ENCODE measurements at places on chromosomes 7 and 10.
A peak's percentile ranks its signal among the peaks of the same experiment; 100 is the strongest.

DNA sequence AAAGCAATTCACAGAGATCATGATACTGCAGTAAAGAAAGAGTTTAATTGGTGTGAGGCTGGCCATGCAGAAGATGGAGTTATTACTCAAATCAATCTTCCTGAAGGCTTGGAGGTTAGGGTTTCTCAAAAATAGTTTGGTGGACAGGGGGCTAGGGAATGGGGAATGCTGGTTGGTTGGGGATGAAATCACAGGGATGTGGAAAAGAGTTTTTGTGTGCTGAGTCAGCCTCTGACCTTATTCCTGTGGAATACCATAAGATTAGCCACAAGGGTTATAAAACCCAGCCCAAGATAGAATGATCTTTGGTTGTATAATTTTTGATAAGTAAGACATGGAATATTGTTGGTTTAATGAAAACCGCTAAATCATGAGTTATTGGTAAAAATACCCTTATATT lies 764.3 kb downstream of the TYW1 start:
- DNase-seq, result no peak

- DNase-seq, result no peak
Measured at GRCh38 chr7:71350680-71351079, 218.7 kb downstream of the GALNT17 start.

GRCh38 chr10:87503886-87504285 lies 807 bp upstream of the MINPP1 start:
- DNase-seq, result no peak

DNA sequence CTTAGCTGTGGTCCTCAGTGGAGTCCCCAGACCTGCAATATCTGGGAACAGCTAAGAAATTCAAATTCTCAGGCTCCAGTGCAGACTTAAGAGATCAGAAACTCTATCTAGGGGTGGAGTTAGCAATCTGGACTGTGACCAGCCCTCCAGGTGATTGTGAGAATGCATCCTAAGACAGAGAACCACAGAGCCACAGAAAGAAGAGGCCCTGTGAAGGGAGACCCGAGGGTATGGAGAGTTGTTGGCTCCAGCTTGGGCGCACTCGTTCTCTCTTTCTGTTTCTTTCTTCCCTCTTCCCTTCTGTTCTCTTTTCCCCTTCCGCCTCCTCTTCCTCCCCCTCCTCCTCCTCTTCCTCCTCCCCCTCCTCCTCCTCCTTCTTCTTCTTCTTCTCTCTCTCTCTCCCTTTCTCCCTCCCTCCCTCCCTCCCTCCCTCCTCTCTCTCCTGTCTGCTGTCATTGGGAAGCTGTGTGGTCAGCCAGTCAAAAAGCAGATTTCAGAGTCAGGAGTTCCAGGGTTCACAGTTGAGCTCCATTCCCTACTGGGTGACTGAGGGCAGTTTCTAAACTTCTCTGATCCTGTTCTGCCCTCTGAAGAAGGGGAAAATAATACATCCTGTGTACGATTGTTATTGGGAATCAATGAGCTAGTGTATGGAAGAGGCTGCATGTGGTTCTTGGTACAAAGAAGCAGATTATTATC lies 62.1 kb upstream of the STEAP1B start:
- no peak for DNase-seq

DNA sequence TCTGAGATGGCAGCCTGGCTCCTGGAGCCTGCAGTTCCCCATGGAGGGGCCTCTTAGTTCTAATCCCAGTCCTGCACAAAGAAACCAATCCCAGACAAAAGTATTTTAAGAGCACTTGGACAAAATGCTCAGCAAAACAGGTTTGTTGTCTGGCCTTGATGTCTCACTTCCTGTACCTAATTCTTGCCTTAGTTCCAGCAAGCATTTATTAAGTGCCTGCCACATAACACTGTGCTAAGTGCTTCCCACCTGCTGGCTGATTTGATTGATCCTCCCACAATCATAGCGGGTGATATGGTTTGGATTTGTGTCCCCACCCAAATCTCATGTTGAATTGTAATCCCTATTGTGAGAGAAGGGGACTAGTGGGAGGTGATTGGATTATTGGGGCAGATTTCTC lies 65.7 kb upstream of the HABP2 start:
- DNase-seq, result no peak

GRCh38 chr10:3754727-3755439 lies 30.1 kb downstream of the KLF6 start:
- DNase-seq, result peak; percentile 34

- DNase-seq, result no peak
Measured at GRCh38 chr10:48771234-48771633, 86.6 kb downstream of the WDFY4 start.

DNA sequence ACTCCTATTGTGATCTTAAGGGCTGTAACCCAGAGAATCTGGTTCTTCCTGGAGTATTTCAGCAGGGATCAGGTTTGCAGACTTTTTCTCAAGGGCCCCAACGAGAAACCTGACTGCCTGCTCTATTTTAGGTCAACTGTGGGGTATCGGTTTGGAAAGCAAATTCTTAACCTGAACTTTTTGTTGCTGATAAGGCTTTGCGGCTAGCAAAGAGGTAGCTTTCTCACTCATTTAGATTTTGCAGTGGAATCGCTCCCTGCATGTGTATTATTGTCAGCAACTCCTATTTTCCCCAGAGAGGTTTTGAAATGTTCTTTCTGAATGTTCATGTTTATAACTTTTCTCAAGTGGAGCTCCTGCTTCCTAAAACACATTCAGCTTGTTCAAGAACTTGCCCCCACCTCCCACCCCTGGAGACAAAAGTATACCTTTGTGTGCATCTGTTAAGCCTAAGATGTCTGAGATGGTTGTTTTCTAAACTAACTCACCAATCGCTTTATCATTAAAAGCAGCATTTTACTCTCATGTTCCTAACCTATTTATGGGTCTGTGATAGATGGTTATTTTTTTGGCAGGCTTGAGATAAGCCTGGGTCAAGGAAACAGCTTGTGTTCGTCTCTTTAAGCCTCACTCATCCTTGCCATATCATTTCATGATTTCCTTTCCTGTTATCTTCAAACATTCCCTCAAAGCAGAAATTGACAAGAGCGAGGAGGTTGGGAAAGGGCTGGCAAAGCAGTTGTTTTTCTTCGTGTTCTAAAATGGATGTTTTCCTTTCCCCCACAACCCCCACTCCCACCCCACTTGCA lies 129.8 kb downstream of the BAMBI start:
- no peak for DNase-seq

DNA sequence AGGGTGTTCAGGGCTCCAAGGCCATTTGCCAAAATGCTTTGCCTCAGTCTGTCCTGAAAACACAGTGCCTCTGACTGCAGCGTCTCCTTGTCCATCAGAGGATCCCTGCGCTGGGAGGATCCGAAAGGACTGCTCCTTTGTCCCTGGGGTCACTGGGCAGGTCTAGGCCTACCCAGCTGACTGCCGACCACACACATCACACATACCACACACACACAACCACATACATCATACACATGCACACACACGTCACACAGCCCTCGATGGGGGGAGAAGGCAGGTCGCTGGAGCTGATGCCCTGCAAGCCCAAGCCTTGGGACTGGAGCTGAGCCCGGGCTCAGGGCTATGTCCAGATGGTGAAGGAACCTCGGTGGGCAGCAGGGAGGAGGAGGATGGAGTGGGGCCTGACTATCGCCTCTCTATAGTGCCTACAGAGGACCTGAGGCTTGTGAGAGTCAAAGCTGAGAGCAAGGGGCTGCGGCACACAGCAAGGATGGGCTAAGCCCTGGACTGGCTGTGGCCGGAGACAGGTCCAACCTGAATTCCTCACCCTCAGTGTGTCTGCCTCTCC lies 29.1 kb downstream of the GPRIN2 start:
- no peak for DNase-seq

DNA sequence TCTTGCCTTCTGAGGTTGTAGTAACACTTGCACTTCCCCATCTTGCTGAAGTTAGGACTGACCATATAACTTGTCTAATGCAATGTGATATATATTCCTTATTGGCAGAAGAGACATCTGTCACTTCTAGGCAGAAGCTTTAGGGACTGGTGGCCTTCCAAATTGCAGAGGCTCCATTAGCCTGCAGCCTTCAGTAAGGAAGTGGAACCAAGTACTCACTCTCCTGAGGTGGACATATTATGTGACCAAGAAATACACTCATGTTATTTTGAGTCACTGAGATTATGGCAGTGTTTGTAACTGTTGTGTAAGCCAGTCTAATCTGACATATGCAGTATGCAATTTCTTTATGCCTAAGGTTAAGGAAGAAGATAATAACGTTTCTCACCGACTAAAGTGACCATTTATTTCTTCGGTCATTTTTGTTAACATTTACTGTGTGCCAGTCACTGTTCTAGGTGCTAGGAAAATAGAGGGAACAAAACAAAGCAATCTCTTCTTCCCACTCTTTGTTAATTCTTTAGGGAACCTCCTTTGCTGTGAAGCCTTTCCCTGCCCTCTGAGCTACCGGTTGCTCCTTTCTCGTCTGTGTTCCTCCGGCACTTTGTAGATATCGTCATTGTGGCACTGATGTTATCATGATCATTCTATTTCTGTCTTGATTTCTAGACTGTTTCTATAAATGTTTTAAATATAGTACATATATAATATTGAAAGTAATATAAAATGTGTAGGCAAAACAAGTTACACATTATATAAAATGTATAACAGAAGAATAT lies 52.9 kb upstream of the HBP1 start:
- no peak for DNase-seq

- no peak for DNase-seq
Measured at GRCh38 chr10:91610444-91610843, 22.4 kb downstream of the PPP1R3C start.

DNA sequence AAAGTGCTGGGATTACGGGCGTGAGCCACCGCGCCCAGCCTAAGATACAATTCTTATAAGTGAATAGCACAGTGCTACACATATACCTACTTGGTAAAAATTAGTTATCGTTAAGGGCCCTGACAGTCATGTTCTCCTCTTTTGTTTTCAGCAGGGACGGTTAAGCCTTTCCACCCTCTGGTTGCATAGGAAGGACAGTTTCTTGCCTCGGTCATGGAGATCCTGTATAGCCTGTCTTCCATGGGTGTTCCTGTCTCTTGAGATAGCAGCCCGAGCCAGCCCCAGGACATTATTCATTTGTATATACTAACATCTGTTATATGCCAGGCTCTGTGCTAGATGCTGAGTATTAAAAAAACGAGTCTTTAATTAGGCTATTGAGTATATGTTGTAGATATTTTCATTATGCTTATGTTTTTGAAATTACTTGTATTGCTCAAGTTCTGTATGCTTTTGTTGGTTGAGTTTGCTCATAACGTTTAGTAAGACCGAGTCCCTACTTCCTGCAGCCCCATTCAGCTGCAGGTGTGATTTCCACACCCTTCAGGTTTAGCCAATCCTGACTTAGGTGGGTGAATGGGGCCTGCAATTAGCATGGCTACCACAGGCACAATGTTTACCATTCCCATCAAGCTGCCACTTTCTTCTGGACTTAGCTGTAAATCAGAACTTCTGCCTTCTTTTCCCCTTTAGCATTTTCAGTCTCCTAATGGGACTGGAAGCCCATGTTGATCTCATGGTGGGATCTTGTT lies 24.8 kb downstream of the CCSER2 start:
- DNase-seq, result no peak

DNA sequence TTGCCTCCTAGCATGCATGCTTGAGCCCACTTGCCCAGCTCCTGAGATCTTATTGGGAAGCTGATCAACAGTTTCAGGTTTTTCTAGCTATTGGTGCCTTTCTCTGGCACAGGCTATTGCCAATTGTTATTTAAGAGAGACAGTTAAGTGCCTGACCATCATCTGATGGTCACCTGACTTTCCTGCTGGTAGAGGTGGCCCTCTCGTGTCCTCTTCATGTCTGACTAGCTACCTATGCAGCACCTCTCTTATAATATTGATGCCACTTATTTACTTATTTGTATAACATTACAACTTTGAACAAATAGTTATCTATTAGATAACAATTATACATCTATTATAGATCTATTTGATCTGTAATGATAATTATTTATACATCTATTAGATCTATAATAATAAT lies 205.9 kb upstream of the SEMA3D start:
- DNase-seq, result no peak

- no peak for DNase-seq
Measured at GRCh38 chr7:148318838-148319237, 271.7 kb upstream of the C7orf33 start.

DNA sequence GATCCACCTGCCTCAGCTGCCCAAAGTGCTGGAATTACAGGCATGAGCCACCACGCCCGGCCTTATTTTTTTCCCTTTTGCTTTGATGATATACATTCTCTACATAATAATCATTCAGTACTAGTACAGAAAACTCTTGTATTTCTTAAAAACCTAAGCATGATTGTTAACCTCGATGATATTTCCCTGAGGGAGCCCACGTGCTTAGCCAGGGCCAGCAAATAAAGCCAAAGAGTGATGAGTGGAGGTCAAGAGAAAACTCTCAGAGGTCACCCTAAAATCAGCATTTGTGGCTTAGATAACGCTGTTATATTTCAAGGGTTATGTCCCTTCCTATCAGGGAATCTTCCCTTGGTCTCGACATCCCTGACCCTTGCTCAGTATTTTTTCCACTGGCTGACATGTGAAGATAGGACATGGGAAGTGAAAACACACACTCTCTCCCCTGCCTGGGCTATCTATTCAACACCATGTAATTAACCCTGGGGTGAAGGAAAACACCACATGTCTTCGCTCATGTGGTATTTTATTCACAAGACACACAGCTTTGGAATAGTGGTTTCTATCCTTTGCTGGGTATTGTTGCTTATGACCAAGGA lies 12.6 kb downstream of the FAM200A start:
- no peak for DNase-seq

GRCh38 chr10:551373-552252 lies 137.9 kb downstream of the DIP2C start:
- DNase-seq, result no peak

DNA sequence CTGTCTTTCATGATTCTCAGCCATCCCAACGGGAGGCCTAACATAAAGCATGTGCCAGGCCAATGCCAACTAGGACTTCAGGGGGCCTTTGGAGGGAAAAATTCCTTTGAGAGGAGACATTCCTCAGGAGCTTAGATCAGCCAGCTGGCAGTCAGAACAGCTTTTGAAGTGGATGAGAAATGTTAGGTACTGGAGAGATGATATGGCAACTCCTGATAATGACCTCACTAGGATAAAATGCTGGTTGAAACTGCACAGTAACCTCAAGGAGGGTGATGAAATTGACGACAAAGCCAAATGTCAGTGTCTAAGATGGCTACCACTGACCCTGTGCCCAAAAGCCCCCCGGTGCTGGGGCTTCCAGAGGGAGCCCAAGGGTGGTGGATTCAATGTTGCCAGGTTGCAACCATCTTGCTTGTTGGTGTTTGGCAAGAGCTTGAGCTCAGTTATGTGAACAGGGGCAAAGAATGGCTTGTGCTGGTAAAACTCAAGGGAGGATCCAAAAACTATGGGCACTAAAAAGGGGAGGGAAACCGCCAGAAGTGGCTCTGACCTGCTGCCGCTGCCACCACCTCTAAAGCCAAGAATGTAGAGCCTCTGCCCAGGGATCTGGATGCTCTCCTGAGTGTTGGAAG lies 121.2 kb downstream of the UBE2H start:
- no peak for DNase-seq

GRCh38 chr7:45162311-45162845 lies 4.8 kb downstream of the RAMP3 start:
- no peak for DNase-seq

DNA sequence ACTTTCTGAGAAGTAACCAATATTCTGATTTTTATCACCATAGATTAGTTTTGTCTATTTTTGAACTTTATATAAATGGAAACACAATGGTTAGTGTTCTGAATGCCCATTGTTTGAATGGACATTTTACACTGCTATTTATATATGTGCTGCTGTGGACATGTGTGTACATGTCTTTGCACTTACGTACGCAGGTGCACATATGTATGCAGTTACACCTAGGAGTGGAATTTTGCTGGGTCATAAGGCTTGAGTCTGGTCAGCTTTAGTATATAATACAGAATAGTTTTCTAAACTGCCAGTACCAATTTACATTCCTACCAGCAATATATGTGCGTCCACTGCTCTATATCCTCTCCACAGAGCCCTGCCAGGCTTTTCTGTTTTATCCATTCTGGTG lies 24.5 kb upstream of the ZEB1 start:
- no peak for DNase-seq

Measured in stimulated activated CD4-positive, alpha-beta T cell treated with anti-CD3 and anti-CD28 coated beads, Interleukin-2, amount 100 ng/mL, for 4 hours (primary cell).